ENCODE measurements at places on chromosomes 5 and 9.

DNA sequence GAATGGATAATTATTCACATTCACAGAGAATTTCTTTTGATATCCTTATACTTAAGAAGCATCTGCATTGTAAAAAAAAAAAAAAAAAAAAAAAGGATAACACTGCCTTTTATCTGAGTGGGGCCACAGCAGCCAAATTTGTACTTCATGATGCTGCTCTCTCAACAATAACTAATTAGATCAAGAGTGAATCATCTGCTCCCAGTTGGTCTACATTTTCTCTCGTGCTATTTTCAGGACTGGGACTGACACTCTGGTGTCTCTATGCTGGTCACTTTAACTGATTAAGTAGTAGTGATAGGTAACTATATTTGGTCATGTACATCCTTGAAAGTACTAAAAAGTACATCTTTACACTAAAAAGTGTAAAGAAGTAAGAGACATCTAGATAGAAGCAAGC is 90.1 kb downstream of the RFX3 start:
- no peak for DNase-seq

GRCh38 chr5:31855134-31856040 is 216.5 kb downstream of the PDZD2 start:
- DNase-seq, result no peak

DNA sequence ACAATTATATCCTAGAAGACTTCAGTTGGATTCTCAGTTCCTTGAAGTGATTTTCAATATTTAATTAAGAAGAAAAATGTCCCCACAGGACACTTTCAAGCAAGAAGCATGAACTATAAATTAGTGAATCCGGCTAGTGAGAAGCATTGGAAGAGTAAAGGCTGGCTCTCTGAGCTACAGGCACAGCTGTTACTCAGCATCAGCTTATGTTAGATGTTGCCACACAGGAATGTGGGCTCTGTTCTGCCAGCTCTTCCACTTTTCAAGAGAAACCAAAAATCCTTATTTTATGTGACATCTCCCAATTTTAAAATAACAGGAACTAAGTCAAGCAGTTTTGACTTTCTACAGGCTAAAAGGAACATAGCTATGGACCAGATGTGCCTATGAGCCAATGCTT is 14.9 kb downstream of the ZNF474 start:
- no peak for DNase-seq

GRCh38 chr9:35731415-35732184 is 395 bp downstream of the TLN1 start:
- no peak for DNase-seq

DNA sequence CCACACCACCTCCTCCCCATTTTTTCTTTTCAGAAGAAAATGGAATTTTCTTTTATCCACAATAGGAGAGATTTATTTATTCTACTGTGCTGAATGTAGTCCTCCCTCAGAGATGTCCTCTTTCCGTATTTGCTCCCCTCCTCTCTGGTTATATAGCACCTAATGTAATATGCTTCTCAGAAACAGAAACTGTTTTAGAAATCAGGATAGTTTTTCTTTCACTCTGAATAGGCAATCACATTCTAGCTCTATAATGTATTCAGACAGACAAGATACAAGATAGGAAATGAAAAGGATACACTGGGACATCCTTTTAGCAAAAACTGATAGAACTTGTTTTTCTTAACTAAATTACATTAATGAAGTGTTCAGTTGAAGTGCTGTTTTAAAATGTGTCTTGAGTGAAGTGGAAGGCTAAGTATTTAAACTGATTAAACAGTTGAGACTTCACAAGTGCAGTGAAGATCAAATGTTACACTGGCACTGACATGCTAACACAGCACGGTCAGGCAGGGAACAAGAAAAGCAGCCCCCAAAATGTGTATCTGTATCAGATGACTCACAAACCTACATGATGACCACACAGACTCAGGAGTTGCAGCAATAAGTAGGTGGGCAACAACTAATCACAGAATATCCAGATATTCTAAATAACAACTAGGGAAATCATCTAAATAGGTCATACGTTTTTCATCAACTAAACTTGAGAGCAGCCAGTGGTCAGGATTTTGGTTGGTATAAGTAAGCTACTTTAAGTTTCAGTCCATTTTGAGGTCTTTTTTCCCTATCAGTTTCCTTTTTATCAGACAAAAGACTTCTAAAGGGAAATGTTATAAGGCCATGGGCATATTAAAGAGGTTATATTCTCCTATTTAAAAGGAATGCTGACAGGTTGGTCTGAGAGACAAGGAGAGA is 260.4 kb downstream of the MLLT3 start:
- DNase-seq, result no peak

All from stimulated activated CD4-positive, alpha-beta T cell treated with anti-CD3 and anti-CD28 coated beads, TNF-alpha, amount 100 ng/mL, for 4 hours (primary cell).